ENCODE measurements at places on chromosomes 12 and 14. TPM values are rescaled to one million over a fixed set of nuclear protein-coding genes. Genes with fewer than 3 reads are reported as not detected.

- no peak for DNase-seq
- H3K27me3 ChIP-seq = no peaks in the 10 kb centered on the region
- H3K27ac ChIP-seq = no peak overlapping the region
- H3K4me3 ChIP-seq = no peak overlapping the region
- H3K36me3 ChIP-seq = no peaks in the 10 kb centered on the region
- peaks cover 9% of the 10 kb centered on the region for H3K4me1 ChIP-seq
These were observed 229.8 kb downstream of the ALX1 start for GRCh38 chr12:85509857-85510256.

- no peak overlapping the region for H3K4me3 ChIP-seq
- no peaks in the 10 kb centered on the region for H3K27me3 ChIP-seq
- no peak for DNase-seq
- peaks cover 44% of the 10 kb centered on the region for H3K36me3 ChIP-seq
- no peak overlapping the region for H3K27ac ChIP-seq
These were observed 148.0 kb downstream of the ANO6 start for GRCh38 chr12:45363903-45364302.

GRCh38 chr12:13851828-13852227, 129.6 kb downstream of the GRIN2B start:
- no peak overlapping the region for H3K4me3 ChIP-seq
- no peaks in the 10 kb centered on the region for H3K36me3 ChIP-seq
- no peak for DNase-seq
- no peak overlapping the region for H3K27ac ChIP-seq
- H3K4me1 ChIP-seq = no peaks in the 10 kb centered on the region
- no peaks in the 10 kb centered on the region for H3K27me3 ChIP-seq

GRCh38 chr14:36519431-36520321, at the start of gene NKX2-1:
Gene NKX2-1, minus strand, starts transcription at chr14:36520232. Its CDS starts 103 bp downstream, at chr14:36520129.
- H3K27me3 ChIP-seq = peaks cover 74% of the 10 kb centered on the region
- H3K4me3 ChIP-seq = peak within 1 kb of the TSS; percentile 41
- DNase-seq = no peak
- peaks cover 3% of the 10 kb centered on the region for H3K36me3 ChIP-seq
- peaks cover 5% of the 10 kb centered on the region for H3K4me1 ChIP-seq

- no peaks in the 10 kb centered on the region for H3K36me3 ChIP-seq
- no peak for DNase-seq
- H3K4me3 ChIP-seq = no peak overlapping the region
- no peak overlapping the region for H3K27ac ChIP-seq
These were observed 6.6 kb downstream of the ZNF219 start for GRCh38 chr14:21091821-21092272.

GRCh38 chr12:96176575-96176974, 17.6 kb upstream of the ELK3 start:
- H3K4me3 ChIP-seq = no peak overlapping the region
- no peaks in the 10 kb centered on the region for H3K27me3 ChIP-seq
- H3K27ac ChIP-seq = peak overlapping the region; percentile 94
- DNase-seq = no peak
- H3K36me3 ChIP-seq = peaks cover 37% of the 10 kb centered on the region

- H3K4me1 ChIP-seq = peaks cover 1% of the 10 kb centered on the region
- no peak overlapping the region for H3K27ac ChIP-seq
- no peaks in the 10 kb centered on the region for H3K27me3 ChIP-seq
- H3K36me3 ChIP-seq = peaks cover 5% of the 10 kb centered on the region
These were observed 23.1 kb downstream of the ENTPD5 start for GRCh38 chr14:73995977-73996378.

DNA sequence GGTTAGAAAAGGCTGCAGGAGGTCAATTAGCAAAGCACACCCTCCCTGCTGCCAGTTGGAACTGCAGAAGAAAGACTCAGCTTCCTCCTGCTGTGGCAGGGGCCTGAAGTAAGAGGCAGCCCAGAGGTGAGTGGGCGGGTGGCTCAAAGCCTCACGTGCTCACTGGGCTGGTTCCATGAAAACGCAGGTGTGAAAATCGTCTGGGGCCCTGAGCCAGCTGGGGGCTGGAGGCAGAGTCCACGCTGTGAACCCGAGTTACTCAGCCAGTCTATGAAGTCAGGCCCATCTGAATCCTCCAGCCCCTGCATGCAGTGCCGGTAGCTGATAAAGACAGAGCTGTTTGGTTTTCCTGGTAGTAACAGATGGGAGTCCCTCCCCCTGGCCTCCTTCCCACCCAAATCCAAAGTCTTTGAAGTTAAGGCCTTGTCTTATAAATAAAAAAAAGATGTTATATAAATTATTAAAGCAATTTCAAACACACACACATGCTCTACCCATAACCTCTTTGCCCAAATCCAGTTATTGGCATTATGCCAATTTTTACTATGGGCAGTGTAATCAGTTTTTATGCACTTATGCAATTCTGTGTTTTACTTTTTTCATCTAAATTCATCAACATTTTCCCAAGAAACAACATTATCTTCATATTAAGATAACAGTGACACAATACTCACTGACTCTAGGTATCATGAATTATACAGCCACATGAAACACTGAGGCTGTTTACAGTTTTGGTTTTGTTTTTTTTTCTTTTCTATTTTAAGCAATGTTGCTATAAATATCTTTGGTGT, 57.9 kb upstream of the PNMA1 start:
- peaks cover 72% of the 10 kb centered on the region for H3K4me1 ChIP-seq
- H3K27me3 ChIP-seq = no peaks in the 10 kb centered on the region
- H3K36me3 ChIP-seq = peaks cover 12% of the 10 kb centered on the region
- H3K27ac ChIP-seq = peak overlapping the region; percentile 88
- peak; percentile 68 for DNase-seq
- H3K4me3 ChIP-seq = peak overlapping the region; percentile 42

DNA sequence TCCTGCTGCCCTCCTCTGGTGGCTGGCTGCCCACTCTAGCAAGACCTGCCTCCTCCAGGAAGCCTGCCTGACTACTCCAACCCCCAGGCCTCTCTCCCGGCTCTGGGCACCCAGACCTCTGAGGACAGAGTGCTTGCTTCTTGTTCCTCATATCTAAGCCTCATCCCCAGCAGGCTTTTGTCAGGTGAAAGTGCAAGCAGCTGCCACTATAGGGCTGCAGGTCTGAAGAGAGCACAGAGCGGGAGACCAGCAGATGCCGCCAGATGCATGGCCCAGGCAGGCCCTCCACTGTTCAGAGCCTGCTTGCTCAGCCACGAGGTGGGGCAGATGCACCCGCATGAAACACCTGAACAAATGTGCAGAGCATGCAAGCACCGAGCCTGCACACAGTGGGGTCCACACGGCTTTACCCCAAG, 73.0 kb downstream of the SERPINA3 start:
- DNase-seq = no peak
- no peak overlapping the region for H3K27ac ChIP-seq
- peaks cover 4% of the 10 kb centered on the region for H3K27me3 ChIP-seq
- no peak overlapping the region for H3K4me3 ChIP-seq
- H3K36me3 ChIP-seq = no peaks in the 10 kb centered on the region
- no peaks in the 10 kb centered on the region for H3K4me1 ChIP-seq

DNA sequence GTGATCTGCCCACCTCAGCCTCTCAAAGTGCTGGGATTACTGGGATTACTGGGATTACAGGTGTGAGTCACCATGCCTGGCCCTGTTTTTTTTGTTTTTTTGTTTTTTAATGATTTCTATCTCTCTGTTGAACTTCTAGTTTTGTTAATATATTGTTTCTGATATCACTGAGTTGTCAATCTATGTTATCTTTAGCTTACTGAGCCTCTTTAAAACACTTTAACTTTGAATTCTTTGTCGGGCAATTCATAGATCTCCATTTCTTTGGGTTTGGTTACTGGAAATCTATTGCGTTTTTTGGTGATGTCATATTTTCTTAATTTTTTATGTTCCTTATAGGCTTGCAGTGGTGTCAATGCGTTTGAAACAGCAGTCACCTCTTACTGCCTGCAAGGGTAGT, 9.2 kb upstream of the KLRG1 start:
- no peak overlapping the region for H3K27ac ChIP-seq
- peaks cover 13% of the 10 kb centered on the region for H3K36me3 ChIP-seq
- no peaks in the 10 kb centered on the region for H3K4me1 ChIP-seq
- no peaks in the 10 kb centered on the region for H3K27me3 ChIP-seq

DNA sequence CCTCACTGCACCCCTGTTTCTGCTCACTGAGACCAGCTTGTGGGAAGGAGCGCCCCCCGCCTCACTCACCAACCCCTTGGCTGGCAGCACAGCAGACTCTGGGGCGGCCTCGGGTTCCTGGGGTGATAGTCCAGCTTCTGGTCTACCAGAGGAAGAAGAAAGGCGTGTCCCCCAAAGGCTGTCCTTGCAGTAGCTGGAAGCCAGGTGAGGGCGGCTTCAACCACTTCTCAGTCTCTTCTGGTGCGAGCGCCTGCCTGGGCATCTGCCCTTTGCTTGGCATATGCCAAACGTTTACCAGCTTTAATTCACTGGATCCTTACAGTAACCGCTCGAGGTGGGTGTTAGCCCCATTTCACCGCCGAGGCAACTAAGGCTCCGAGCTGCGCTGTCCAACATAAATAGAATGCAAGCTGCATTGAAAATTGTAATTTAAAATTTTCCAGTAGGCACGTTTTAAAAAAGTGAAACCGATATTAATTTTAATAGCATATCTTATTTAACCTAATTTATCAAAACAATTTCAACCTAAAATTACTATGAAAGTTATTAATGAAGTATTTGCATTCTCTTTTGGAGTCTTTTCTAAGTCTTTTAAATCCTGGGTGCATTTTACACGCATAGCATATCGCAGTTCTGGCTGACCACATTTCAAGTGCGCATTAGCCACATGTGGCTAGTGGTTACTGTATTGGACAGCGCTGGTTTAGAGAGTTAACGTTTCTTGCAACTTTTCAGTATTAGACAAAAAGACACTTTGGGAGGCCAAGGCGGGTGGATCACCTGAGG, 872 bp downstream of the FAM177A1 start:
- H3K4me3 ChIP-seq = peak overlapping the region; percentile 84
- no peaks in the 10 kb centered on the region for H3K27me3 ChIP-seq
- peaks cover 34% of the 10 kb centered on the region for H3K4me1 ChIP-seq
- peaks cover 21% of the 10 kb centered on the region for H3K36me3 ChIP-seq
- DNase-seq = no peak
- peak overlapping the region; percentile 97 for H3K27ac ChIP-seq

DNA sequence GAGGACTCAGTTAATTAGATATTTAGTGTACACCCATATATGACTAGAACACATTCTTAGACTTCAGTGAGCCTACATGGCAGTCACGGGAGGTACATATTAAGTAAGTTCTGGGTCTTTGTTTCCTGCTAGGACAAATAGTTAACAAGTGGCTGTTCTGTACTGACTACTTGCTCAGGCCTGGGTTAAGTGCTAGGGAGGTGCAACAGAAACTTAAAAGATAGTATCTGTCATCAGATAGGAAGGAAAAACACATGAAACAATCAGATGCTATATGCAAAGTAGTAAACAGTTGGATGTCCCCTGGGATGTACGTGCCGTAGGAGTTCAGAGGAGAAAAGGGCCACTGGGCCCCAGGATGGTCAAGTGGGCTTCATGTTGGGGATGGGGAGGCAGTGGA, 59.5 kb downstream of the SLC4A8 start:
- H3K4me3 ChIP-seq = no peak overlapping the region
- no peaks in the 10 kb centered on the region for H3K27me3 ChIP-seq
- no peak for DNase-seq
- peaks cover 10% of the 10 kb centered on the region for H3K36me3 ChIP-seq

DNA sequence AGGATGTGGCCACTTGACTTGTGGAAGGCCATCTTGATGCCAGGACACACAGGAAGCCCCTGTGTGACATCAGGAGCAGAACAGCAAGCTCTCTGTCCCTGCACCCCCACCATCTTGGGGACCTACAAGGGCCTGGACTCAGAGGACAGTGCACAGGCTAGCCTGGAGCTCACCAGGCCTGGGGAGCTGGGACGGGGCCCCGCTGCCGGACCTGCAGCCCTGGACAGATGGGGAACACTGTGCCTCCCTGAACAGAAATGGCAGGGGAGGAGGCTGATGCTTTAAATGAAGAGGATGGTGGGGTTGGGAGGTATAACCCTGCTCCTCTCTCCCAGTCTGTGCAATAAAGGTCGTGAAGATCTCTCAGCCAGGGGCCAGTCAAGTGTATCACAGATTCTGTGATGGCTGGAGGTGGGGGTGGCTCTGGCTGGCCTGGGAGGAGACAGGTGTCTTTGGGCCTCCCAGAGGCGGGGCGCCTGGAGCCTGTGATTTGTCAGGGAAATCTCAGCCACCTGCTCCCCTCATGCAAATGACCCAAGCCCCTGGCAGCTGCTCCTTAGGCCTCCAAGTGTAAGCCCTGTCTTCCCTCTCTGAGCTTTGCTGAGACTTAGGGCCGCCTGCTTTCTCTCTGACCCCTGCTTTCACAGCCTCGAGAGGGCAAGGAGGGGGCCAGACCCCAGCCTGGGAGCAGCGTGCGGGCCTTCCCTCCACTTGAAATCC, 1.1 kb upstream of the GNB3 start:
- peaks cover 5% of the 10 kb centered on the region for H3K4me1 ChIP-seq
- H3K36me3 ChIP-seq = no peaks in the 10 kb centered on the region
- no peaks in the 10 kb centered on the region for H3K27me3 ChIP-seq
- H3K27ac ChIP-seq = no peak overlapping the region
- no peak overlapping the region for H3K4me3 ChIP-seq
- no peak for DNase-seq

DNA sequence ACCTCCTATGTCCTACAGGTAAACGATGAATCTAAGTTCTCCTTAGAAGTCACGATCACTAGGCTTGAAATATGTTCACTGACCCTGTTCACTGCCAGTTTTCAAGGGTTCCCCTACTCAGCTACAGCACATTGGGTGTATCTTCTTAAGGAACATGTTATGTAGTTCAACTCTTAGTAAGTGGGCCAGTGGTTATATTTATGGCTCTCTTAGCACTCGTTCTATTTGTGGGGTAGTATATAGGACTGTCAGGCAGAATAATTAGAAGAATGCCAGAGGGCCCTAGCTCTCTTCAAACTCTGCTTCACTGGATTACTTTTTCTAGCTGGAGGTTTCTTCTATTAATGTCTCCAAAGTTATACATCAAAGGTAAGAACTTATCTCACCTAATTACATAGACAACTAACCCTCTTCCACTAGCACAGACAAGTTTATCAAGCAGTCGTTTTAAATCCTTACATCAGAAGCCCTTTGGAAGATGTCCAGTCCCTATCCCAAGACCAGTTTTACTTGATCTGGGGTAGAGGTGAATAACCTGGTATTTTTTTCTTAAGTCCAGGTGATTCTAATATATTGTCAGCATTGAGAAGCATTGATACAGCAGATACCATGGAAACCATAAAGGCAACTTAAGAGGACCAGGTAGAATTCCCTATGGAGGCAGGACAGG, 39.6 kb downstream of the ZFYVE26 start:
- no peaks in the 10 kb centered on the region for H3K4me1 ChIP-seq
- H3K4me3 ChIP-seq = no peak overlapping the region
- peaks cover 56% of the 10 kb centered on the region for H3K36me3 ChIP-seq
- DNase-seq = no peak

DNA sequence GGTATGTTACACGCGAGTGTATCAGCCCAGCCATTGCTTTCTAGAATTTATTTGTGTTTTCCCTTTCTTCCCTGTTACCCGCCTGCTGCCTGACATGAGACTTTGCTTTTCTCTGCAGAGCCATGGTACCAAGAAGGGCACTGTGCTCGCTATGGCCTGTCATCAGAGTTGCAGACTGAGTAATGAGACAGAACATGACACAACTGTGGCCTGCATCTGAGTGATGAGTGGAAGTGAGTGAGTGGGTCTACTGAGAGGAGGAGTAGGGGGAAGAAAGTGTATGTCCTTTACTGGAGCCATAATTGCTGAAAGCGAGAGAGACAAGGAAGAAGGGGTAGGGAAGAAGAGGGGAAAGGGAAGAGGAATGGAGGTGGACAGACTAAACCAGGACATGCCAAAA, 2.9 kb downstream of the RILPL1 start:
- DNase-seq = no peak
- peaks cover 10% of the 10 kb centered on the region for H3K27me3 ChIP-seq
- no peak overlapping the region for H3K4me3 ChIP-seq
- H3K36me3 ChIP-seq = no peaks in the 10 kb centered on the region

Gene IL23A
- total RNA-seq = 6.1 TPM

Gene OR6C70
- not detected for total RNA-seq

Gene CLMN
- 0.42 TPM for total RNA-seq

Gene PKP2
- total RNA-seq = not detected

Gene GPRC5D
- 0.22 TPM for total RNA-seq

Gene TMEM229B
- total RNA-seq = 24.3 TPM
